ENCODE measurements at places on chromosomes 7 and 10.

- DNase-seq = no peak
Measured at GRCh38 chr7:135645296-135645904, 16.9 kb upstream of the STMP1 start.

DNA sequence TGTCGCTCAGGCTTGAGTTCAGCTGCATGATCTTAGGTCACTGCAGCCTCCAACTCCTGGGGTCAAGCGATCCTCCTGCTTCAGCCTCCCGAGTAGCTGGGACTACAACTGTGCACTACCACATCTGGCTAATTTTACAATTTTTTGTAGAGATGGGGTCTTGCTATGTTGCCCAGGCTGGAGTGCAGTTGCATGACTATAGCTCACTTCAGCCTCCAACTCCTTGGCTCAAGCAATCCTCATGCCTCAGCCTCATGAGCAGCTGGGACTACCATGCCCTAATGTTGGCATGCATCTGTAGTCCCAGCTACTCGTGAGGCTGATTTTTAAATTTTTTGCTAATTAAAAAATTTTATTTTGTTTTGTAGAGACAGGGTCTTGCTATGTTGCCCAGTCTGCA, 101.9 kb upstream of the NPTX2 start:
- DNase-seq = no peak

- DNase-seq = no peak
Measured at GRCh38 chr10:79329529-79329928, 17.7 kb upstream of the PPIF start.

DNA sequence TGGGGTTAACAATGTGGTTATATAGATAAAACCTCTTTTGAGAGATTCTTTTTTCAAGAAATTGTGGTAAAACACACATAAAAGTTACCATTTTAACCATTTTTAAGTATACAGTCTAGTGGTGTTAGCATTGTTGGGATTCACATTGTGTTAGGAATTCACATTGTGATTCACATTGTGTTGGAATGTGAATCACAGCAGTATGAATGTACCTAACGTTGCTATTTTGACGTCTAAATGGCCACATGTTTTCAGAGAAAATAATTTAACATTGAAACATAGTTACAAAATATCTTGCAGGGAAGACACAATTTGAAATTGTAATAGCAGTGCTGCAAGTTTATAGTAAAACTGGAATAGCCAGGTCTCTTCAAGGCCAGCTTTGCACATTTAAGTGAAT, 129.0 kb downstream of the BICC1 start:
- DNase-seq = no peak

GRCh38 chr10:30509508-30509907, 75.5 kb downstream of the MAP3K8 start:
- DNase-seq = no peak
